Left ventricle myocardium superior (tissue), 1 donor: ENCODE measurements at places on chromosomes 5 and 9. TPM values are rescaled to one million over a fixed set of nuclear protein-coding genes. Genes with fewer than 3 reads are reported as not detected.

DNA sequence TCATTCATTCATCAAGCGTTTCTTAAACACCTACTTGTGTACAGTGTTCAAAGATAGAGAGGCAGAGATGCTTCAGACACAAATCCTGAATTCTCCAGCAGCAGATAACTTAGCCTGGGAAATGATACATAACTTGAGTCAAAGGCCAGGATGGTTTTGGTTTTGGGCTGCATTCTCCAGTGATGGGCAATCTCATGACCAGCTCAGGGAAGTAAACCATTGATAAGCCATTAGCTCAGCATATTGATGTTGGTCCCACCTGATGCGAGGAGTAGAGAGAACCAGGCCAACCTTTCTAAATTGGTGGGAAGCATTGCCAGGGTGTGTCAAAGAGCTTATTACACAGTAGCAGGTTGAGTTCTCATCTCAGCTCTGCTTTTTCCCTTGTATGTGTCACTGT is 53.0 kb downstream of the SH3RF2 start:
- DNase-seq, result no peak

DNA sequence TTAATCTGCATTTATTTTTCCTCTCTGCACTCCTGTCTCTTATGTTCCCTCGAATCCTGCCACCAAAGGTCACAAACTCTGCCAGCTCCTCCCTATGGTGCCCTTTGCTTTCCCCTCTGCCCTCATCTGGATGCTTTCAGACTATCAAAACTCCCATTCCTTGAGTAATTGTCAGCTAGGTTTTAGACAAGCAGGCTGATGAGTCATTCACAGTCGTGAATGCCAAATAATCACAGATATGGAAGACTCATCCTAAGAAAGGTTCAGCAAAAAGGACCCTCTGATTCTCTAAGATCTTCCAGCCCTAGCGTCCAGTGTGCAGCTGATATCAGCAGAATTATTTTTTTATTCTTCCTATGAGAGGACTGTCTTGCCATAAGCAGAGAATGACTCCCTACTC is 104.5 kb upstream of the NUDT12 start:
- DNase-seq, result no peak

GRCh38 chr5:170769246-170769645 is 14.3 kb upstream of the GABRP start:
- no peak for DNase-seq

DNA sequence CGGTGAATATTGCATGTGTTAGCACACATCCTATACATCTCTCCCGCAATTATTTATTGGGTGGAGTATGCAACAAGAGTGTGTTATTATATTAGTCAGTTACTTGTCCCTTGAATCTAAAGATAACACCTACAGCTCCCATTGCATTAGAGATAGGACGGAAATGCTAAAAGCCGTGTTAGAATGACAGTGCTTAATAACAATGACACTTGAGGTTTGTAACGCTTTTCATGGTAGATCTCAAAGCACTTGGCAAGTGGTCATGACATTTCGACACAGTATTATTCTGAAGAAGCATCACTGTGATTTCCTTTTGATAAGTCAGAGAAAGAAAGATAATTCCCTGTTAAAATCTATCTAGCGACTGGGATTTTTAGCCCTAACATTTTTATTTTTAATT is 33.4 kb upstream of the TRIO start:
- DNase-seq, result no peak

- DNase-seq, result no peak
Measured at GRCh38 chr9:125815568-125815967, 68.4 kb downstream of the PBX3 start.

DNA sequence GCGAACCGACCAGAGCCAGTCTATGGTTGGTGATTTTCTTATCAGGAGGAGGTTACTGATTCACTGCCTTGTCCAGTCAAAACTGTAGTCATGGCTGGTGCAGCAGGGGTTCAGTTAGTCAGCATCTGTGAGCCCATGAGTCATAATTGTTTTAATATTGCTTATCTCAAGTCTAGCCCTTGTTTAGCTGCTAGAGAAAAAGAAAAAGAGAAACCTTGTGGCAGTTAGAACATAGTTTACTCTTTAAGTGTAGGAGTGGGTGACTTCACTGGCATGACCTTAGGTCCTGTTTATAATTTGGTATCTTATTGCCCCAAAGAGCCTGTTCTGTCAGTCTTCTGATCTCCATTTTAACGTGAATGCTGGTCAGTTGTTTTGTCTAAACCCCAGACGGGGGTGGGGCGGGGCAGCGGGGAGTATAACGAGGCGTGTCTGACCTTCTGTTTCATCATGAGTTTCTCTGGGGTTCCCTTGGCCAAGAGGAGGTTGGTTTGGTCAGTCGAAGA is 76.9 kb upstream of the NFIL3 start:
- DNase-seq, result no peak

- DNase-seq, result no peak
Measured at GRCh38 chr9:82991671-82992070, 71.3 kb downstream of the RASEF start.

- no peak for DNase-seq
Measured at GRCh38 chr5:175347027-175347426, 97.0 kb downstream of the DRD1 start.

DNA sequence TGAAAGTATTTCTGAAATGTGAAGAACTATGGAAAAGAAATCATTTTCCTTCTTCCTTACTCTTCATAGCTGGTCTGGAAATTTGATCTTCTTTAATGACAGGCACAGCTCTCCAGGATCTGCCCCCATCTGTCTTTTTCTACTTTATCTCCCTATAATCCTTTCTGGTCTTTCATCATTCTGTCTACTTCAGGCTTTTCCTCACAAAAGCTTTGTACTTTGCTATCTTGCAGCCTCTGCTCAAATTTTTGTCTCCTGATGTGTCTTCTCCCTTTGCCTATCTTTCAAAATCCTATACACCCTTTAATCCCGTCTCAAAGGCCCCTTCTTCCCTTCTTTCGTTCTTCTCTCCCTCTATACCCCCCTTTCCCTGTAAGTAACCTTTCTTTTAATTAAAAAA is 114.9 kb upstream of the ATP10B start:
- no peak for DNase-seq

- DNase-seq, result no peak
Measured at GRCh38 chr5:19986031-19986619, 1.9 kb downstream of the CDH18 start.

DNA sequence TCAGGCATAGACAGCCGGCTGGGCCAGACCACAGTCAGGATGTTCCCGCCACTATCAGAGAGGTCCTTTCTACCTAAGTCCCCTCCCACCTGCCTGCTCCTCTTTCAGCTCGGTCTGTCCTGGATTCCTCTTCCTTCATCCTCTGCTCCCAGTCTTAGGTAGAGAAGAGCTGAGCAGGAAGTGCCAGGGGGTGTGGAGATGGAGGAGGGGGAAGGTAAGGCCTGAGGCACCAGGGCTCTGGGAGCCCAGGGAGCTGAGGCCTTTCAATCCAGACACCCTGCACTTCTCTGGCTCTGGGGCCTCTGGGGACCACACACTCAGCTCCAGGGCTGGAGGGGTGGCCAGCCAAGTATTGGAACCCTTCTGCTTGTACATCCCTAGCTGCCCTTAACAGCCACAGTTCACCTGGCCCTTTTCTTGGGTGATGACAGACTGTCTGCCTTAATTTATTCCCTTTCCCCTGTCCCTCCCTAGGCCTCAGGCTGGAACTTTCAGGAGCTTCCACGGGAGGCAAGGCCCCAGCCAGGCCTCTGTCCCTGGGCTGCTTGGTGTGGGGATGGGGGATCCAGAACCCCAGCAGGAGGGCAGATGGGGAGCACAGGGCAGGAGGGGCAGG is 15.6 kb downstream of the IRF1 start:
- DNase-seq, result no peak

DNA sequence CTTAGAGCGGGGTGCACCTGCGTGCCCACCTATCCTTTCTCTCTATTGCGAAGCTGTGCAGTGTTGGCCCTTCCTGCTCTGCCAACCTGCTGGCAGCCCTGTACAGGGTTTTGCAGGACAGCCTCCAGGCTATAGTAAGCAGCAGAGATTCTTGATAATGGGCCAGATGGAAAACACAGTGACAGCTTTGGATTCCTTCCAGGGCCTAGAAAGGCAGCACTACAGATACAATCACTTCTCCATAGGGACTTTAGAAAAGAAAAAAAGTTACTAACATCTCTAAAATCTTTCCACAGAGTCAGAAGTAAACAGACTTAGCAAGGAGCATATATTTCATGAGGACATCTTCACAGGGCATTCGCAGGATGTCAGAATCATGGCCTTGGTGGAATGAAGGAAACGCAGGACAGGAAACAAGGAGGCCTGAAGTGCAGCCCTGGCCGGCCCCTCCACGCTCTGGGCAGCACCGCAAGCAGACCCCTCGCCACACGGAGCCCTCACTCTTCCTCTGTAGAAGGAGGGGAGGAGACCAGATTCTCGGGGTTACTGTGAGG is 172.1 kb upstream of the GAS1 start:
- DNase-seq, result peak; percentile 54

- DNase-seq, result no peak
Measured at GRCh38 chr5:157469073-157469472, 9.1 kb downstream of the NIPAL4 start.

GRCh38 chr5:111236995-111237394 is 12.8 kb downstream of the CAMK4 start:
- no peak for DNase-seq

GRCh38 chr9:126698251-126698650 is 84.5 kb downstream of the LMX1B start:
- no peak for DNase-seq

- no peak for DNase-seq
Measured at GRCh38 chr5:111742177-111742994, 14.6 kb downstream of the NREP start.

GRCh38 chr9:132673355-132673754 is 3.1 kb downstream of the GTF3C4 start:
- no peak for DNase-seq

GRCh38 chr5:124353016-124353415 is 393.4 kb downstream of the ZNF608 start:
- DNase-seq, result no peak

DNA sequence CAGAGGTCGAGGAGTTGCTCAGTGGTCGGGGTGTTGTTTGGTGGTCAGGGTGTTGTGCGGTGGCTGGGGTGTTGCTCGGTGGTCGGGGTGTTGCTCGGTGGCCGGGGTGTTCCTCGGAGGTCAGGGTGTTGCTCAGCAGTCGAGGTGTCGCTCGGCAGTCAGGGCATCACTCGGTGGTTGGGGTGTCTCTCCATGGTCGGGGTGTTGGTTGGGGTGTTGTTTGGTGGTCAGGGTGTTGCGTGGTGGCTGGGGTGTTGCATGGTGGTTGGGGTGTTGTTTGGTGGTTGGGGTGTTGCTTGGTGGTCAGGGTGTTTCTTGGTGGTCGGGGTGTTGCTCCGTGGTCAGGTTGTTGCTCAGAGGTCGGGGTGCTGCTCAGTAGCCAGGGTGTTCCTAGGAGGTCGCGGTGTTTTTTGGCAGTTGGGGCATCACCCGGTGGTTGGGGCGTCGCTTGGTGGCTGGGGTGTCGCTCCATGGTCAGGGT is 11.0 kb upstream of the GPSM1 start:
- peak; percentile 20 for DNase-seq

- DNase-seq, result peak; percentile 77
Measured at GRCh38 chr5:83721953-83722901, 1.6 kb upstream of the HAPLN1 start.

GRCh38 chr5:132260714-132261551 is 3.4 kb downstream of the PDLIM4 start:
- peak; percentile 54 for DNase-seq

DNA sequence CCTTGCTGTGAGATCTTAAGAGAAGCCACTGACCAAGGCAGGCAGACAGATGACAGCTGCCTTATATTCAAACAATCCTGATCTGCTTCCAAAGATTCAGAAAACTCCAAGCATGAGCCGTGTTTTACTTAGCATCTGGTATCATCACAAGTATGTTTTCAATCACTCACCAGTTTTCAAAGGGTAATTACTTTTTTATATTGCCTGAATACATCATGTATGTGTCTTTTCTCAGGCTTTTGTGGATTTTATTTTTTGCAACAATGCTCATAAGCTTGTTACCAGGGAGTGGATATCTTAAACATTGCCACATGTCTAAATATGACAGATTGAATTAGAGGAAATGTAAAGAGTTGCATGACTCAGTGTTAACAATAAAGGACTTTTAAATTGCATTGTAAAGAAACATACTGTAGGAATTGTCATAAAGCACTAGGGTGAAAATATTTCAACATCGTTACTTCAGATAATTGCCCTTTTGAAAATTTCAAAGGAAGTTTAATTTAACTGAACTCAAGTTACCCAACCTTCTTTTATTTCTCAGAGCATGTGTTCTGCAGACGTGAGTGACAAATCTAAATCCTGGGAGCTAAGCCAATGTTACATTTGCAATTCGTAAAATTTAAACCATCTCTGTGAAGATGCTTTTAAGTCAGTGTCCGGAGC is 326.1 kb downstream of the PLK2 start:
- DNase-seq, result no peak

GRCh38 chr9:83062651-83063527 is at the start of gene RASEF:
RASEF (minus strand) TSS chr9:83063142; CDS start chr9:83062867, 275 bp downstream.
- no peak for DNase-seq

GRCh38 chr5:151065609-151066008 is 15.2 kb downstream of the TNIP1 start:
- no peak for DNase-seq

DNA sequence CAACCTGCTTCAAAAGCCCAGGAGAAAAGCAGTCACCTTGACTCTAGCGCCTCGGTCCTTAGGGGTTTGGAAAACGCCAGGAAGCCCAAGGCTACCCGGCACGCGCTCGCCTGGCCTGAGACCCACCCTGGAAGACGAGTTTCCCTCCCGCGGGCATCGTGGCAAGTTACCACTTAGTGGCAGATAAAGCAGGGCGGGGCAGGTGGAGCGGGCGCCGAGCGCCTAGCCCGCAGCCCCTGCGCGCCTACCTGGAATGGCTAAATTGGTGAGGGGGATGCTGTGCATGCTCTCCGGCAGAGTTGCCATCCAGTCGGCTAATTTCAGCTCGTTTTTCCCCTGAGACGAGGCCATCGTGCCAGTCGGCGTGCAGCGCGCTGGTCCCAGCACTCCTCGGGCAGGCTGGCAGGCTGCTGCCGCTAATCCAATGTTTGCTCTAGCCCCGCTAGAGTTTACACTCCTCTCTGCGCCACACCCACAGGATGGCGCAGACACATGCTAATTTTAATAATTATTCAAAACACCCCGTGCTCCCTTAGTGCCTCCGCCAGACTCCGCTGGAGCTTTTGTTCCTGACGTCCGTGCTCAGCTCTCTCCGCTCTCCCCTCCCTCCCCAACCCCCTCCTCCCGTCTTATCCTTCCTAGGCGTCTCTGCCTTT is at the start of gene PLCXD3:
Gene PLCXD3, minus strand, starts transcription at position 426 of the 656 bp plus-strand sequence. Its CDS starts 75 bp downstream, at position 351.
- DNase-seq, result peak; percentile 77

- peak; percentile 62 for DNase-seq
Measured at GRCh38 chr5:10703676-10704075, 57.4 kb downstream of the DAP start.

GRCh38 chr9:33837138-33837537 is 20.2 kb downstream of the UBE2R2 start:
- DNase-seq, result no peak

The PCDHB4 gene
- 1.5 TPM for total RNA-seq

The RNF145 gene
- 23.3 TPM for total RNA-seq

The IL13 gene
- not detected for total RNA-seq

The SLC4A9 gene
- not detected for total RNA-seq

The GAPT gene
- 1.4 TPM for total RNA-seq

The TMEM215 gene
- total RNA-seq, result not detected

The RPP25L gene
- total RNA-seq, result 40.8 TPM

The ST8SIA4 gene
- total RNA-seq, result 5.4 TPM

The AMBP gene
- total RNA-seq, result not detected

The URM1 gene
- 51.6 TPM for total RNA-seq

The NMUR2 gene
- 0.20 TPM for total RNA-seq

The PHF24 gene
- 0.10 TPM for total RNA-seq

The AGGF1 gene
- total RNA-seq, result 15.6 TPM

The SPINK13 gene
- not detected for total RNA-seq
